RWPE1 (cell line): ENCODE measurements at places on chromosomes 3 and 15.

- DNase-seq: no peak
Measured at GRCh38 chr3:188786424-188786823, 385.3 kb upstream of the TPRG1 start.

DNA sequence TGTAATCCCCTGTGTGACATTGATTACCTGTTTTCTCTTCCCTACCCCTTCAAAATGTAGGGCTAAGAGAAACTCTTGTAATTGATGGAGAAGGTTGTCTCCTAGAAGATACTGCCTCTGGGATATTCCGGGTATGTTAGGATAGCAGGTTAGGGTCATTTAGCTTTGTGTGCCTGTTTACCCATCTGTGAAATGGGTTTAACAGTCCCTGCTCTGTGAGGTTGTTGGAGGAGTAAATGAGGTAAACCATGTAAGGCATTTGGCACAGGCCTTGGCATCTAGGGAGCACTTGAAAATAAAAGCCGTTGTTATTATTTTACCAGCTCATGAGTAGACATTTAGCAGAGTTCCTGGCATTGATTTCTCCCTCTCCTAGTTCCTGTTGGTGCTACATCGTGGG, 16.4 kb downstream of the PTPRG start:
- DNase-seq: no peak

- no peak for DNase-seq
Measured at GRCh38 chr3:69058180-69058946, 6.2 kb upstream of the TMF1 start.

DNA sequence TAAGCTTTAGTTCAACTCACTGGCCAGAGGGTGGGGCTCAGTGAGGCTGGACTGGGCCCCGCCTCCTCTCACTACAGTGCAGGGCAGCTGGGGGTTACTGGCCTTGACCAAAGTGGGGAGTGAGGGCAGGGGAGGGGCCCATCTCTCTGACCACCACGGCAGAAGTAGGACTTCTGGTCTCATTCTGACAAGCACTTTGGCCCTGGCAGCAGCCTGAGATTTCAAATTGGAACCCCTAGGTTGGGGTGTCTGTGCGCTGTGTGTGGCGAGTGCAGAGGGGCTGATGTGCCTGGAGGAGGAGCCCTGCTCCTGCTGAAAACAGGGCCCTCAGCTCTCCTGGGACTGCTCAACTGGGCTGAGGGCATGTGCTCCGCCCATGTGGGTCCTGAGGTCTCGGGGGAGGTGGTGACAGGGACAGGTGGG, 60.3 kb upstream of the RPL32 start:
- DNase-seq: no peak

GRCh38 chr15:99130765-99131440, 26.0 kb downstream of the SYNM start:
- DNase-seq: no peak

DNA sequence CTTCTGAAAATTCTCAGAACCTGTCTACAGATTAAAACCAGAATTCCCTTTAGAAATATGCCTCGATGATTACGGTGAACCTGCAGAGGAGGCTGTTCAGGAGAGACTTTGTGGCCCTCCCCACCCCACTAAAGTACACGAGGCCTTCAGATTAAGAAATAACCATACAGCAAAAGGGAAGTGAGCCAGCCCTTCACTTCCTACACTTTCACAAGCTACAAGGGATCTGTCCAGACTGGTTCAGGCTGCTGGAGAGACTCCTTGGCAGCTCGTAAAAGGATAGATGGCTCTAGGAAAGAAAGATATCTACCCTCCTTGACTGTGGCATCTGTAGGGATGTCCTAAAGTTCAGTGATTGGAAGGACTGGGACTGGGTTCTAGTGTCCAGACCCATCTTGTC, 102.6 kb downstream of the ALDH1A2 start:
- DNase-seq: peak; percentile 31

DNA sequence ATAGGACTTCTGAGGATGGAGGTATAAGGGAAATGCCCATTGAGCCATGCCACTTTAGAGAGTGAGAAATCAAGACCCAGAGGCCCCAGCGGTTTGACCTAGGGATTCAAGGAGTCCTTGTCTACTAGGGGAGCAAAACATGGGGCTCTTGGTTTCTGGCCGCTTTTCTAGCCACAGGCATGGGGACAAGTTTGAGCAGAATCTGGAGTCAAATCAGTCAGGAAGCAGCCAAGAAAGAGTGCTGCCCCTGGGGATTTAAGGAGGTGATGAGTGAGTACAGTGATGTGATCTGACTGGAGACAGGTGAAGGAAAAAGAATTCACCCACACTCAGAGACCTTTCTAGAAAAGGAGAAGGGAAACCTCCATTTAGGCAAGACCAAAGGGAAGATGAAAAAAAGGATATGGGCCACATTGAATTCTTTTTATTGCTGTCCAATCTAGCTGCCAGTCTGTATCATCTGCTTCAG, 244.0 kb upstream of the TBC1D5 start:
- no peak for DNase-seq

- peak; percentile 56 for DNase-seq
Measured at GRCh38 chr3:14461748-14462324, 59.4 kb downstream of the SLC6A6 start.

GRCh38 chr3:194570235-194570634, 63.0 kb downstream of the TMEM44 start:
- DNase-seq: no peak
